Tongue (tissue), 3 donors: ENCODE measurements at places on chromosomes 16 and 17. TPM values are rescaled to one million over a fixed set of nuclear protein-coding genes. Genes with fewer than 3 reads are reported as not detected.

The MED31 gene
- total RNA-seq, result 8.7 TPM

The TBX6 gene
- total RNA-seq, result 1.4 TPM

The TGFB1I1 gene
- total RNA-seq, result 57.7 TPM

The TAC4 gene
- total RNA-seq, result not detected

The HOXB1 gene
- total RNA-seq, result not detected
